ENCODE measurements at places on chromosomes 4 and X.

DNA sequence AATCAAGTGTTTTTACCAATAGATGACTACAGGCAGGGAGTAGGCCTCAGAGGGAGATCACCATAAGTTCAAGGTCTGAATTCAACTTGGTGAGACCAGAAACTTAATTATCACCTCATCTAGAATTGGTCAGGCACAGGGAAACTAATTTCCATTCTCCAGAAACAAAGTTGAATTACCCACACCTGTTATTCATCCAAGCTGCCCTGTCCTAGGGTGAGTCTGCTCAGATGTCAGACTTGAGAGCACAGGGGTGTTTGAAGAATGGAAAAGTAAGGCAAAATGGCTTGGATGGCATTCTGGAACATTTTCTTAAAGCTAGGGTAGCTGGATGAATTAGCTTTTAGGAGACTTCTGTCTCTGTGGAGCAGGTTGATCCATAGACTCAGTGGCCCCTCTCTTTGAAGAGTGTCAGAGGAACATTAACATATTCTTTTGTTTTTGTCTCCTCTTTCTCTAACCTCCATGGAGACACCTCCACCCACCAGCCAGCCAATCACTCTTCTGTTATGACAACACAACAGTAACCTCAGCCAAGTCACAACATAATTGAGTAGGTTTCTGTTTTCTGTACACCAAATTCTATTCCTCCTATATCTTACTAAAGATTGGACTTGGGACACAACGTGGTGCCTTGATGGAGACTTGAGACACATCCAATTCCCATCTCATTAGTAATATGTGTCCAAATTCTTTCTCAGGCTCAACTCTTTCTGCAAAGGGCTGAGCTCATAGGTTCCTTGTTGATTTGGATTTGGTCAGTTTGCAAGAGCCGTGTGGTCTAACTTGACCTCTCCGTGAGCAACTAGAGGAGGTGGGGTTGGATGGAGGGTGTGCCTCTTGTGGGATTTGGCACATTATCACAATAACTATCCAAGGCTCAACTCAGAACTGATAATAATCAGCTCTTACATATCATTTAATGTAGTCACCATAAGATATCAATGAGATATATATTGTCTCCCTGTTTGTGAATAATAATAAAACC, 45.1 kb downstream of the VSIG4 start:
- DNase-seq = no peak

- no peak for DNase-seq
Measured at GRCh38 chr4:177256950-177257349, 52.7 kb upstream of the NEIL3 start.

DNA sequence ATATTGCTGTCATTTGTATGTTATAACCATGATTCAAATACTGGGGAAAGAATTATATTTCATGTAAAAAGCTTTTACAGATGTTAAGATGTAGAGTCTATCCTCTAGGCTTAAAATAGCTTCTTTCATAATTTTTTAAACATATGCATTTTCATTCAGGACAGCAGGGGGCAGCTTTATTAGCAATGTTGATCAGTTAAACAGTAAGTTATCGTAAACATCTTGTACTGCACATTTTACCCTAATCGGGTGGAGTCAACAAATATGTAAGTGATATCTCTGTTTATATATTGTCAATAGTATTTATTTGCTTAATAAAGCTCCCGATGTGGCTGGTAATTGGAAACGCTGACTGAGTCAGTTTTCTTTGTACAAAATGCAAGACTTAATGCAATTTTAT, 142.5 kb upstream of the MED14 start:
- DNase-seq = peak; percentile 29

- no peak for DNase-seq
Measured at GRCh38 chr4:94676970-94677369, 80.8 kb upstream of the BMPR1B start.

Measured in MV-4-11 (cell line).